ENCODE measurements at places on chromosomes 3 and 15.

DNA sequence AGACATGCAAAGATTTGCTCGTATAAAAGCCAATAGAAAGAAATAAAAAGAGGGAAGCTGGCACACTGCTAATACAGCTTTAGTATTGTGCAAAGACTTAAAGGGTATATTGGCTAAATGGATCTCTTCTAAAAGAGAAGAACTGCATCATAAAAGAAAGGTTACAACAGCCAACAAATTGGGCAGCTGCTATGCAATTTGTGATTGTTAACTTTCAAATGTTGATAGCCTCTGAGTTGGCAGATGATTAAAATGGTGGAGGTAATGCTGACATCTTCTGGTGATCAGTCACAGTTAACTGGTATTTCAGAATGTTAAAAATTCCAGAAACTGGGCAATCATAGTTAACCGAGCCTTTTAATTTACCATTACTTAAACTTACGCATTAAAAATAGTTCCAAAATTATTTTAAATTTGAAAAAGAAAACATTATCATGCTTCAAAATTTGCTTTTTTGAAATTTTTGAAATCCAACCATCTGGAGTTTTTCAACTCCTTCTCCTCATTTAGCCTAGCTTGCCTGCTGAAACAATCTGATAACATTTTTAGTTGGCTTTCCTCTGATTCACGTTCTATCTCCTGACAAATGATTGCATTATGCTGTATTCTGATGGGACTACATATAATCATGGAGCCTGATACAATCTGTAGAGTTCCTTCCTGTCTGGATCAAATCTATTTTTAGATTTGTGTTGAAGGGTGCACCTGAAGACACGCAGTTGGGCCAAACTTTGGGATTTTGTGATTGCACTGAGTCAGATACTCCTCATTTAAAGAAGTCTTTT lies 144.0 kb upstream of the PDZRN3 start:
- DNase-seq = no peak

GRCh38 chr3:57821765-57822164 lies 65.7 kb downstream of the SLMAP start:
- DNase-seq = no peak

DNA sequence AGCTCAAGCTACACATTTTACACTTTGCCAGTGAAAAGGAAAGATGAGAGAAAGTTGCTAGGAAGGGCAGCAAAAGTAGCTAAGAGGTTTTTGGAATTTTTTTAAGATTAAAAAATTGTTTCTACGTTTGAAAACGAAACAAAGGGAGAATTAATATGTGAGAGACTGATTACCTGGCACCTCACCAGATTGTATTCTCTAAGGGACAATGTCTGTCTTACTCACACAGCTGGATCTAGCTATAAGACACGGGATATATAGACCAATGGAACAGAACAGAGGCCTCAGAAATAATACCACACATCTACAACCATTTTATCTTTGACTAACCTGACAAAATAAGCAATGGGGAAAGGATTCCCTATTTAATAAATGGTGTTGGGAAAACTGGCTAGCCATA lies 9.5 kb upstream of the KBTBD12 start:
- no peak for DNase-seq

GRCh38 chr15:34079904-34080303 lies 21.8 kb downstream of the EMC7 start:
- DNase-seq = no peak

DNA sequence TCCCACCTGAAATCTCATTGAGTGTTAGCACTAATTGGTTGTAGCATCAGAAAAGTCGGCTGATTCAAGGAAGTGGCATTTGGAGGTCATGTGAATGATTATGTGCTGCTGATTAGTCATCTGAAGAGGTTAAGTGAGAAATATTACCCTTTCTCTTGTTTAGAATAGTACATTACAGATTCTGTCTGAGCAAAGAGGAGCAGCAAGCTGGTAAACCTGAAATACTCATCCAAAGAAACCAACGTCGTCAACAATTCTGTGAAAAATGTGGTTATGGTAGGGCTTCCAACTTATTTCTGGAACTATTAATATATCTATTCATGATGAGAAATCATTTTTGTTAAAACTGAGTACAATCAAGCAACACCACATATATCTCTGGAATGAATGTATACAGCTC lies 1024.9 kb downstream of the TUSC7 start:
- DNase-seq = no peak

DNA sequence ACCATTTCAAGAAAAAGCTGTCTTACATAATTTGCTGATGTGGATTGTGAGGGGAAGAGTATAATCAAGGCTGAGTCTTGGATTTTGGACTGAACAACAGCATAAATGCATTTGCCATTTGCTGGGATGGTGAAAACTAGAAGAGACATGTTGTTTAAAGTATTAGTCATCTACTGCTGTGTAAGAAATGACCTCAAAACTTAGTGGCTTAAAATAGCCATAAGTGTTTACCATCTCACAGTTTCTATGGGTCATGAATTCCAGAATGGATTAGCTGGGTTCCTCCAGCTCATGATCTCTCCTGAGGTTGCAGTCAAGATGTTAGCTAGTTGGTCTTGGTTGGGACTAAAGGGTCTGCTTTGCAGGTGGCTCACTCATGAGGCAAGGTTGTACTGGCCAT lies 66.2 kb downstream of the SCN11A start:
- DNase-seq = no peak

GRCh38 chr3:177441813-177442646 lies 244.7 kb upstream of the TBL1XR1 start:
- no peak for DNase-seq

DNA sequence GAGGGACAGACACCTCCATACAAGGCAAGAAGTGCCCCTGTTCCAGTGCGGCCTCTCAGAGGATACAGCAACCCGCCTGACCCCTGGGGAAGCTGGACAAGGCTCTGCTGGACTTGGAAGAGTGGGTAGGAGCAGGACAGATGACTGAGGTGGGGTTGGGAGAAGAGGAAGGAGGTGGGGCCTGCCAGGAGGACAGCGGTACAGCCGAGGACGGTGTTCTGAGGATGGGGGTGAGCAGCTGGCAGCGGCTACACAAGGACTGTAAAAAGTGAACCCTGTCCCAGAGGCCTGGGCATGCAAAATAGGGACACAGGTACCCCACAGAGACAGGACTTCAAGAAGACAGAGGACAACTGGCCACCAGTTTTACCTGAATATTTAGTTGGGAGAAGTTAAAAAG lies 23.5 kb upstream of the ELP6 start:
- no peak for DNase-seq

GRCh38 chr3:118480101-118480860 lies 554.4 kb downstream of the IGSF11 start:
- no peak for DNase-seq

DNA sequence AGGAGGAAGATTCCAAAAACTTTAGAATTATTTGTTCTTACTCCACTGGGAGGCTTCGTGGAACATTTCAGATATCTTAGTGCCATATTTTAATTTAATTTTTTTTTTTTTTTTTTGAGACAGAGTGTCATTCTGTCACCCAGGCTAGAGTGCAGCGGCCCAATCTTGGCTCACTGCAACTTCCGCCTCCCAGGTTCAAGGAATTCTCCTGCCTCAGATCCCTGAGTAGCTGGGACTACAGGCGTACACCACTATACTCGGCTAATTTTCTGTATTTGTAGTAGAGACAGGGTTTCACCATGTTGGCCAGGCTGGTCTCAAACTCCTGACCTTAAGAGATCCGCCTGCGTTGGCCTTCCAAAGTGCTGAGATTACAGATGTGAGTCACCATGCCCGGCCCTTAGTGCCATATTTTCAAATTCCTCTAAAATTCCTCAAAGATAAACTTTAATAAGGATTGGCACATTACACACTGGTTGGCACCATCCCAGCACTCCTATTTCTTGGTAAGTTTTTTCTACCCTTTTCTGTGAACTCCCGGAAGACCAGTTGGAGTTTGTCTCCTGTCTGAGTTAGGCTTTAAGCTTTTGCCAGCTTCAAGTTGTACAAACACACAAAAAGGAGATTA lies 693.7 kb downstream of the MCTP2 start:
- DNase-seq = no peak

DNA sequence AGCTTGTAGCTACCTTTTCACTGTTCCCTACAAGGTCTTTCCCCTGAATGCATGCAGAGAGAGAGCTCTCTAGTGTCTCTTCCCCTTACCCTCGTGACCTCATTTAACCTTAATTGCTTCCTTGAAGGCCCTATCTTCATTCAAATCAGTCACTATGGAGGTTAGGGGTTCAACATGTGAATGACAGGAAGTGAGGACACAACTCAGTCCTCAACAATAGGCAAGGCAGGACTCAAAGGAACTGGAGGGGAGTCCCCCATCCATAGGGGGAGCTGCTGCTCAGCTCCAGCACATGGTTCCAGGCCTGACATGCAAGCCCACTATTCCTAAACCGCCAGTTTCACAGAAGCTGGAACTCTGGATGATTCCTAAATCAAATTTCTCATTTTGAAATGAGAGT lies 33.8 kb upstream of the GYG1 start:
- no peak for DNase-seq

DNA sequence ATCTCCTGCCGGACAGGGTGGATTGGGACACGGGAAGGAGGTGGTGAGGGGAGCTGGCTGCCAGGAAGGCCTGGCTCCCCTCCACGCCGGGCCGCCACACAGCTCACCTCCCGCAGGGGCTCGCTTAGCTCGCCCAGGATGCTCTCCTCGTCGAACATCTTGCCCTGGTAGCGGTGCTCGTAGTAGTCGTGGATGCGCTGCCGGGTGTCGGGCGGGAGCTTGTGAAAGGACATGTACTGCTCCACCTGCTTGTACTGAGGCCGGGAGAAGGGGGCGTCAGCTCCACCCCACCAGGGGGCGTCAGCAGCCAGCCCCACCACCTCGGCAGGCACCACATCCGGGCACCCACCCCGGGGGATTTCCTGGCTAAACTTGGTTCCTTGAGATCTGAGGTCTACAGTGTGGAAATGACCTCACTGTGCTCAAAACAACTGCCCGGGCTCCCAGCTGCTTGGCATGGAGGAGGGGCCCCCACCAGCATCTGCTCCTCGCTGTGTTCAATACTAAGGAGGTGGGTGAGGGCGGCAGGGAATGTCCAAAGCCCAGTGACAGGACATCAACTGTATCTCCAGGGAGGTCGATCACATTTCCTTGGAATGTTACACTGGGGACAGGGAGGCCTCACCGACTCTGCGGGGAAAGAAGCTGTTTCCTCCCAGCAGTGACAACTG lies 43.4 kb downstream of the HCN4 start:
- DNase-seq = no peak

DNA sequence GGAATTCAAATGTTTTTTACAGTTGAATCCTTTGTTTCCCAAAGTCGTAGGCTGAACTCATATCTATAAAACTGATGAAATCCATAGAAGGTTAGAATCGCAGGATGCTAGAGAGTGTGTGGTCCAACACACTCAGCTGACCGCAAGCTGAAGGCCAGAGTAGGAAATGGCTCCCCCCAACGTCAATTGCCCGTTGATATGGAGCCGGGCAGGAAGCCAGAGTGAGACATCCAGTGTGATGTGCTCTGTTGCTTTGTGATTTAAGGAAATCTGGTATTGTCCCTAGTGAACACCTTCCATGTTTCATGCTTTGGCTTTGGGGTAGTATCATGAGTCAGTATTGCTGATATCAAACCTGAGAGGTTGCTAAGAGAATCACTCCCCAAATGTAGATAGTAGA lies 5.8 kb upstream of the MEX3B start:
- no peak for DNase-seq

DNA sequence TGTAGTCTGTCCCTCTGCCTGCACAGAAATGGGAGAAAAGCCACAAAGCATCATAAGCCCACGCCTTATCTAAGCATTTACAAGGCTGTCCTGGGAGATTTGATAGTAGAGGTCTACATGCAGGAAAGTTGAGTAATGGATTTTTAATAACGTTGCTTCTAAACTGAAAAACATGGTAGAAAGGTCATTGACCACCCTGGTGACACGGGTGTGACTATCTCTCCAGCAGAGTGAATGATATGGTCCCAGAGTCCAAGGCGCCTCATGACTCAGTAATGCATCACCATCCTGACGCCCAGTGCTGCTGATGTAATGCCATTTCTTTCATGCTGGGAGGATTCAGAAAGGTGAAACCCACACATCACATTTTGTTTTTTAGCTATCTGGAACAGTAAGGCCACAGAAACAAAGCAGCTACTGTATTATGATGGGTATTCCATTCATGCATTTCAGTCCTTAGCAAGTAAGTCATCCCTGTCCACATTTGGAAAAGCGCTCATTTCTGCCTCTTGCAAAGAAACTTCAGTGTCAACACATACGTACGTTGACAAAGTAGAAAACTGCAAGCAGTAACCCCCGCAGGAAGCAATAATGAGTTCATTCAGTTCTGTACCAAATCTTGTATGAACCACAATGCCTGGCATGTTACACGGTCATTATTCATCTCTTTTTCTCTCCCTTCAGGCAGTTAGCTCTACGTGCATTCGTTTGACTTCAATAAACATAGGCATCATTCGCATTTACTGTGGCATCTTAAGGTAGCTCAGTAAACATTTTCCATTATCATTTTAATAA lies 483.5 kb downstream of the GABRG3 start:
- no peak for DNase-seq

GRCh38 chr15:57883701-57884100 lies 177.2 kb downstream of the POLR2M start:
- no peak for DNase-seq

DNA sequence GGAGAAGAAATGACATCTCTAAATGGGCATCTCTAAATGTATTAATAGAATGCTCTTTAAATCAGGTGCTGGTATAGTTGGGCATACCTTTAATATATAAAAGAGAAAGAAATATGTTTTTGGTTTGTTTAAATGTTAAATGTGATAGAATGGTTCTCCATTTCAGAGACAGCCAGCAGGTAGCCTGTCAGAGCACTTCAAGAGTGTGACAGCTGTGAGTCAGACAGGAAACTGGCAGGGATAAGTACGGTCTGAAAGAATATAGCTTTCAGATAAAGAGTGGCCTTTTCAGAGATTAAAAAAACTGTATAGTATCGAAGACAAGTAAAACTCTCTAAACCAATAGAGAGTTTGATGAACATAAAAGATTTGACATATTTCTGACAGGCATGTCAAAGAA lies 654.1 kb downstream of the IGSF11 start:
- no peak for DNase-seq

GRCh38 chr3:66475386-66476020 lies 25.3 kb downstream of the LRIG1 start:
- DNase-seq = no peak

GRCh38 chr3:113594066-113594465 lies 61.7 kb downstream of the SIDT1 start:
- no peak for DNase-seq

GRCh38 chr3:63015614-63016309 lies 140.5 kb upstream of the CADPS start:
- DNase-seq = no peak

DNA sequence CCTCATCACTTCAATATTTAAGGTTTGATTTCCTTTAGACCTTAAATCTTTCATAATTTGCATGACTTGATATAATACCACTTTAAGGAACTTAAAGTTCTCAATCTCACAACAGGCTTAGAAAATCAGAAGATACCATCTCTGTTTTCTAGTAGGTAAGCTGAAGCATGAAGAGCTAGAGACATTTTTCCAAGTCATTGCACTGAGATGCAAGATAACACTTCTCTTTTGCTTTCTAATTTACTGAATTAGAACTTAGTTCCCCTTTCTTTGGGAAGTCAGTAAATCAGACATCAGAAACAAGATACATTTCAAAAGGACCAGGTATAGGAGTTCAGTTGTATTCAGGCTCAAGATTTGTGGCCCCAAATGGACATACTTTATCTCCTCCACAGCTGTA lies 79.7 kb downstream of the DZIP3 start:
- DNase-seq = no peak
